ENCODE measurements at places on chromosomes 2 and 18.
A peak's percentile ranks its signal among the peaks of the same experiment; 100 is the strongest.

DNA sequence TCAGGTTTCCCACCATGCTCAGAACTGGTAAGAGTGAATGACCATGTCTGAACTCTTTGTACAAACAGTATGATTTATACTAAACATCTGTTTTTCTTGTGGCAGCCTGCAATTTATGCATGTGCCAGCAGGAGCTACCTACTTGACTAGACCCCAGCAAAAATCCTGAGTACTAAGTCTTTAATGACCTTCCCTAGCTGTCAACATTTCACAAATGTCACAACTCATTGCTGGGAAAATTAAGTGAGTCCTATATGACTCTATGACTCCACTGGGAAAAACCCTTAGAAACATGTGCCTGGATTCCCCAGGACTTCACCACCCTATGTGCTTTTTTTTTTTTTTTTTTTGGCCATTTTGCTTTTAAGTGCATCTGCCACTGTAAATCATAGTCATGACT lies 1225.8 kb downstream of the SUCLG1 start:
- H3K27ac ChIP-seq: no peak overlapping the region
- no peaks in the 10 kb centered on the region for H3K4me1 ChIP-seq
- DNase-seq: no peak

GRCh38 chr2:173652767-173653431 lies 298.2 kb downstream of the CDCA7 start:
- H3K27me3 ChIP-seq: peaks cover 9% of the 10 kb centered on the region
- H3K4me3 ChIP-seq: no peak overlapping the region
- DNase-seq: peak; percentile 71
- H3K27ac ChIP-seq: no peak overlapping the region
- no peaks in the 10 kb centered on the region for H3K4me1 ChIP-seq

GRCh38 chr2:203025592-203025991 lies 10.9 kb downstream of the NBEAL1 start:
- H3K4me1 ChIP-seq: peaks cover 4% of the 10 kb centered on the region
- H3K36me3 ChIP-seq: no peaks in the 10 kb centered on the region
- no peak overlapping the region for H3K4me3 ChIP-seq
- H3K27me3 ChIP-seq: no peaks in the 10 kb centered on the region
- no peak overlapping the region for H3K27ac ChIP-seq
- no peak for DNase-seq

GRCh38 chr18:45250479-45250878 lies 364.8 kb upstream of the SLC14A2 start:
- no peaks in the 10 kb centered on the region for H3K36me3 ChIP-seq
- no peaks in the 10 kb centered on the region for H3K4me1 ChIP-seq
- H3K4me3 ChIP-seq: no peak overlapping the region
- H3K27ac ChIP-seq: no peak overlapping the region
- DNase-seq: no peak
- no peaks in the 10 kb centered on the region for H3K27me3 ChIP-seq

DNA sequence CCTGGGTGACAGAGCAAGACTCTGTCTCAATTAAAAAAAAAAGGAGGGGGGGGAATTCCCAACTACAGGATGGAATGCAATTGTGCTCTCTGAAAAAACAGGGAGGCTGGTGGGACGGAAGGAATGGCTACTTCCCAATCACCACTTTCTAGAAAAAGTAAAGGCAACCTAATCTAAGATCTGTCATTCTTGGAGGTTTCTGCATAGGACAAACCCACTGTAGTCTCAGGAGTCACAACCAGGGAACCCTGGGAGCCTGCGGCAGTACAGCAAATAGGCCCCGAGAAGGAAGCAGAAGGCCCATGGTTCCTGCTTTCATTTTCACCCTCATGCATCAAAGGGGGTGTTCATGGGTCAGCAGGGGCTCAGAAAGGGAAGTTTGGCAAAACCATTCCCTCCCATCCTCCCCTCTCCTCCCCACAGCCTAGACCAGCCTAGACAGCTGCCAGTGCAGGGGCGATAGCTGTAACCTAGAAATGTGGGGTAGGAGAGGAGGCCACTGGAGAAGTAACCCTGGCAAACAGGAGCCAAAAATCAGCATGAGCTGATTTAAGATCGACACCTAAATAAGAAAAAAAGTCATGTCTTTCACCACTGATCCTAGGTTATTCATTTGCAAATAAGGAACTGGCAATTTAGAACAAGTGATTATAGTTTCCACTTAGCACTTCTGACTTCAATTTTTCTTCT lies 48.0 kb downstream of the TRABD2A start:
- no peak for DNase-seq
- H3K36me3 ChIP-seq: no peaks in the 10 kb centered on the region
- no peaks in the 10 kb centered on the region for H3K4me1 ChIP-seq
- no peak overlapping the region for H3K4me3 ChIP-seq

- no peaks in the 10 kb centered on the region for H3K4me1 ChIP-seq
- no peak overlapping the region for H3K27ac ChIP-seq
- no peak for DNase-seq
- no peak overlapping the region for H3K4me3 ChIP-seq
Observed at GRCh38 chr2:65456886-65457285, 24.5 kb upstream of the SPRED2 start.

- H3K27me3 ChIP-seq: no peaks in the 10 kb centered on the region
- no peak overlapping the region for H3K4me3 ChIP-seq
- DNase-seq: no peak
- peaks cover 11% of the 10 kb centered on the region for H3K4me1 ChIP-seq
- H3K27ac ChIP-seq: peak overlapping the region; percentile 0
Observed at GRCh38 chr2:215413974-215414373, 21.9 kb downstream of the FN1 start.

DNA sequence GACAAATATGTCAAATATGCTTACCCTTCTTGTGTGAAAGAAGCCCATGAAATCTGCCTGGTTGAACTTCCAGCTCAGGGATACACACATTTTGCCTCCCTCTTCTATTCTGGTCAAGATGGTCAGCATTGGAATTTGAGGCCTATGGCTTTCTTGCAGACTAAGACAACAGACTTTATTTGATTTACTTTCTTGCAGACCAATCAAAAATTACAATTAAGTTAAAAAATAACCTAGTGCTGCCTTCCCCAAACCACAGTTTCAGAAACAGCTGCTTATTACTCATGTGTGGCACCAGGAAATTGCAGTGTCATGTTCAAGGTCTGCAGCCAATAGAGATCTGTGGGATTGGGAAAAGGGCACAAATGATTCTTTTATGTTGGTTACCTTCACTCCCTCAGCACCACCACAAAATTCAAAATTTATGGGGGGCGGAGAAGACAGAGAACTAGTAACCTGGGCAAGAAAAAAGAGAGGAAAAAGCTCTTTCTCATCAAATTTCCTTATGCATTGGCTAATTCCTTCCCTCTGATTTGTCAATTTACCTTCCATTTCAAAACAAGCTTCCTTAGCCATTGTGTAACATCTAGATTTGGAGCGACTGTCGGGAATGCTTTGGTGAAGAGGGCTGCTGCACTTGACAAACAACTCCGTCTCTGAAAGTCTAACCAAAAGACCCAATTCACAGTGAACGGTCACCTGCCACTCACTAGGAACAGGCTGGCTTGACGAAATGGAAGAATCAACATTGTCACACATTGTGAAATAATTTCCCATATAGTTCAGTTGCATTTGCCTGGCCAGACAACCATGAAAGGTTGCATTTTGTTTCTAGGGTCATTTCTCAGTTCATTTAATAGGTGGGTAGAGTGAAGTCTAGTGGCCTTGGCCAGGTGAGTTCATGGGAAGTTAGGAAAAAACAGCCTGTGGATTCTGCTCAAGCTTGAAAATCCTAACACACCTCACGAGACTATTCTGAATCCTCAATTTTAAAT lies 100.4 kb upstream of the FZD5 start:
- H3K36me3 ChIP-seq: no peaks in the 10 kb centered on the region
- H3K27me3 ChIP-seq: no peaks in the 10 kb centered on the region
- H3K4me3 ChIP-seq: no peak overlapping the region
- H3K4me1 ChIP-seq: no peaks in the 10 kb centered on the region
- no peak overlapping the region for H3K27ac ChIP-seq

DNA sequence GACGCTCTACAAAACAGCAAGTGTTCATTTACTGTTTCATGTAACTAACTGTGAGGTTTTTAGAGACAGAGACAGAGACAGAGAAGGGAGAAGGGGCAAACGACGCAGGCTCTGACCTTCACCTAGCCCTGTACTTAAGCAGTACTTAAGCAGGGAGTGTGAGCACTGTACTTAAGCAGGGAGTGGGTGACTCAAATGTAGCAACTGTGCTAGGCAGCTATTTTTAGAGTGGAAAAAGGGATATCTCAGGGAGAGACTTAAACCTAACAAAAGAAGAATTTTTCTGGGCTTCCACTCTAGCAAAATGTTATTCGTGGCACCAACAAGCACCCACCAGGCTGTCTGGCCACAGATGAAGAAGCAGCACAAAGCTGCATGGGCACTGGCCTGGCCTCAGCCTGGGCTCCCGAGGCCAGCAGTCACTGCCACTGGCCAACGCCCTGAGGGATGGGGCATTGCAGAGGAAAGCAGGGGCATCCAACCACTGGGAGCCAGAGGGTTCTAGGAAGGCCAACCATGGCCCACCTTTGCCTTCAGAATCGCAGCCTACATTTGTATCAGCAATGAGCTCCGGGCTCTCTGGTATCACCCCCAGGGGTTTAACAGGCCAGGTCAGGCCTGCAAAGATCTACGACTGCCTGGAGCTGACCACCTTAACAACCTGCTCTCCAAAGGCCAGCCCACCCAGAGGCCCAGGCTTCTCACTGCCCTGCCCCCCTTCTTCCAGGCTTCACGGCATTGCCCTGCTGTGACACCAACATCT lies 154.3 kb downstream of the TTC32 start:
- H3K36me3 ChIP-seq: no peaks in the 10 kb centered on the region
- H3K27ac ChIP-seq: no peak overlapping the region
- no peaks in the 10 kb centered on the region for H3K27me3 ChIP-seq
- no peak overlapping the region for H3K4me3 ChIP-seq
- no peak for DNase-seq
- H3K4me1 ChIP-seq: no peaks in the 10 kb centered on the region

DNA sequence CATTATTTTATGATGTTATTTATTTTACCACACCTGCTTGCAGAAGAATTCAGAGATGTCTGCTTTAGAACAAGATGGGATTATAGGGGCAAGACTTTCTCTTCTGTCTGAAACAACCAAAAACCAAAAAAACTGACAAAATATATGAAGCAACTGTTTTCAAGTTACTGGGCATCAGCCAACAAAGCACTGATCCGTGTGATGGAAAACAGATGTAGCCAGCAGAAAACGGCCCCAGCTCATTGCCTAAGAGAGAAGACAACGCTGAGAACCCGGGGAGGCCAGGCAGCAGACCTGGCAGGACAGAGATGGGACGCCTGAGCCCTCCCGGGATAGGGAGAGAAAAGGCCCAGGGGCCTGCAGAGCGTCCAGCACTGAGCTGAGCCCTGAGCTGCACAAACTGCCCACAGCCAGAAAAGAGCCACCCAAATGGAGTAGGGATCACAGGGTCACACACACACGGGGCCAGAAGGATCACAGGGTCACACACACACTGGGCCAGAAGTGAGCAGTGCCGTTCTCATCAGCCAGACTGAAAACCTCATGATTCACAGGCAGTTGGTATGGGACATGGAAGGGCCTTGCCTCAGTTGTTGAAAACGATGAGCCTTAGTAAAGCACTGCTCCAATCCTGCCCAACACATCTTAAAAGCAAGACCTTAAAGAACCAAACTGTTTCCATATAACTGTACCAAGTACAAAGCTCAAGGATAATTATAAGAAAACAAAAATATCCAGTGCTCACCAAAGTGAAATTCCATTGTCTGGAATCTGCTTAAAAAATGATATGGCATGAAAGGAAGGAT lies 12.1 kb downstream of the PXDN start:
- H3K27ac ChIP-seq: peak overlapping the region; percentile 87
- H3K4me3 ChIP-seq: no peak overlapping the region
- peak; percentile 82 for DNase-seq
- peaks cover 57% of the 10 kb centered on the region for H3K4me1 ChIP-seq
- peaks cover 13% of the 10 kb centered on the region for H3K36me3 ChIP-seq
